ENCODE measurements at places on chromosomes 1 and 21.

DNA sequence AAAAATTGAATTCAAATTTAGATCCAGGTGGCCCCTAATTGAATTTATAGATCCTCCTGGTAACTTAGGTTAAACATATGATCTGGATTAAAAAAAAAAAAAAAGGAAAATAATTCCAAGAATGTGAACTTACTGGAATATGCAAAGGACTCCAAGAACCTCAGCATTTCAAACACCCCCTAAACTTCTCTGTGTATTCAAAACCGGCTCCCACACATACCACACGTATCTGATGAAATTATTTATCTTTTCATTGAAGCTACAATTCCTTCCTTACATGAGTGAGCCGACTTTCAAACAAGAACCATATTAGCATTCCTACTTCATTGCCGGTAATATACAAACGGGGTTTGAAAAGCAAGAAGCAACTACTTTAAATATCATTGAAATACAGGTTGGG is 61.4 kb upstream of the FMN2 start:
- DNase-seq: no peak

DNA sequence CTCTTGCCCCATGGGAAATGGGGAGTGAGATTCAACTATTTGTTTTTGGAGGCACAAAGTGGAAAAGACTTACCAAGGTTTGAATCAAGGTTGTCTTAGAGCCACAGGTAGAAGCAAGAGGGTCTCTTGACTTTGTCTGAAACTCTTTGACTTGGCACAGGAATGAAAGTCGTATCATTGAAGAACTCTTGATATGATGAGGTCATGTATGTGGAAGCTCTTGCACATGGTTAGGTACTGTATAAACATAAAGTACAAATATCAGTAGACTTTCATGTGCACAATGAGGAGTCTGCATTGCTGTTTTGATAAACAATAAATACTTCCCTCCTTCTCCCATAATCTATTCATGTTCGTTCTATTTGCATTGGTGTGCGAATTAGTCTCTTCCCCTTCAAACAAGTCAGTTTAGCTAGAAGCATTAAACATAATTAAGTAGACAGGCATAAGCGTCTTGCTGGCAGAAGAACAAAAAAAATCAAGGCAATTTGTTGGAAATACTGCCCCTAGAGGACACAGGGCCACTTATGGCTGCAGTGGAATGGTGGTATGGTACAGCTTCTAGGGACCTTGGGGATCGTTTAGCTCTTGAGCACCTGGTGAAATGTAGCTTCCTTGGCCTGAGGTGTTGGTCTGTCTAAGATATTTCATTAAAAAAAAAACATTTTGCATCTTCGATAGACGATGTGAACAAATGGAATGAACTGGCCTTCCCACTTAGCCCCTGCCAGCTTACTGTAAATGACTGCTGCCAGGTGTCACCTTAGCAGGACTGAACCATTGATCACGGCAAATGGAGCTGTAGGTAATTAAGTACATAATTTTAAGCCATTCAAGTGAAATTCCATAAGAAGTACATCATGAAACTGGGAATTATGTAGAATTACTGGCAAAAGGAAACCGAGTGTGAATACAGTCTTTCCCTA is 218.0 kb upstream of the GALNT2 start:
- DNase-seq: peak; percentile 25

GRCh38 chr1:166073489-166073888 is 93.3 kb downstream of the FAM78B start:
- no peak for DNase-seq

DNA sequence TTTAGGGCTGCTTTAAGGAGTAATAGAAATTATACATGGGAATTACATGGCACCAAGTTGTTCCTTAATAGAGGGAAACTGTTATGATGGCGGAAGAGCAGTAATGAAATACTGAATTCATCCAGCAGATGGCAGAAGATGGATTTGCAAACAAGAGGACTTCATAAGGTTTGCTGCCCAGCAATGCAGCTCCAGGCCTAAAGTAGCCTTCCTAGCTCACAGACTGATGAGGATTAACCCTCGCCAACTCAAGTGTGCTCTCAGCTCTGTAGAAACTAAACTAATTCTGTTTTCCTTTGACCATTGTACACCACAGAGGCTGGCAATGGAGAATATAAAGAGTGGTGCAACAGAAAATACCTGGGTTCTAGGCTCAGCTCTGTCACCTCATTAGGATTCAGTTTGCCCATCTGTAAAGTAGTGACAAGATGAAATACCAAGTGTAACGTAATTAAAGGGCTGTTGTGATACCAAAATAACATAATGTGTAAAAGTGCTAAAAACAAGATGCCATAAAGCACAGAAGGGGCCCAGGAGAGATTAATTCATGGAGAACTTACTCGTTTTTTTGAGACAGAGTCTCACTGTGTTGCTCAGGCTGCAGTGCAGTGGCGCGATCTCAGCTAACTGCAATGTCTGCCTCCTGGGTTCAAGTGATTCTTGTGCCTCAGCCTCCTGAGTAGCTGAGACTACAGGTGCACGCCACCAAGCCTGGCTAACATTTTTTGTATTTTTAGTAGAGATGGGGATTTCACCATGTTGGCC is 102.4 kb upstream of the SERBP1 start:
- peak; percentile 41 for DNase-seq
